ENCODE measurements at places on chromosomes 16 and 17.

DNA sequence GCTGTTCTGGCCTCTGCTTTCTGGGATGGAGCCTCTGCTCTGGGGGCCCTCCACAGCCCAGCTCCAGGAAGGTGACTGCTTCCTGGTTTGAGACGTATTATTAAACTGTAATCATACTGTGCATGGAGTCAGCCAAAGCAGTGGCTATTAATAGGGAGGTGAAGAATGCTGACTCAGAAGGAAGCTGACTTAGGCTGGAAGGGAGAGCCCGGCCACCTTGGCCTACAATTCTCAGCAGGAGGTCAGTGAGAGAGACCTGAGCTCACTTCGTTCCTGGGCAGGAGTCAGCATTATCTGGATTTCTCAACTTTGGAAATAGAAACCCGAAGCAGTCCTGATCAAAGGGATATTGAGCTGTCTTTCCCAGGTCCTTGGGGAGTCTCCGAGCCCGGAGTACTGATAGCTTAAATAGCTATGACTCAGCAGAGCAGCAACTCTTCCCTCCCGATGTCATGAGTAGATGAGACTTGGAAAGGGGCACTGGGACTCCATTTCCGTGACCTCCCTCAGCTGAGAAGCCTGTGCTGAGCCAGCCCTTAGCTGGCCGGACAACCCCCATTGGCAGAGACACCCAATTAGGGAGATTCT is 91.8 kb downstream of the YPEL2 start:
- DNase-seq = no peak

DNA sequence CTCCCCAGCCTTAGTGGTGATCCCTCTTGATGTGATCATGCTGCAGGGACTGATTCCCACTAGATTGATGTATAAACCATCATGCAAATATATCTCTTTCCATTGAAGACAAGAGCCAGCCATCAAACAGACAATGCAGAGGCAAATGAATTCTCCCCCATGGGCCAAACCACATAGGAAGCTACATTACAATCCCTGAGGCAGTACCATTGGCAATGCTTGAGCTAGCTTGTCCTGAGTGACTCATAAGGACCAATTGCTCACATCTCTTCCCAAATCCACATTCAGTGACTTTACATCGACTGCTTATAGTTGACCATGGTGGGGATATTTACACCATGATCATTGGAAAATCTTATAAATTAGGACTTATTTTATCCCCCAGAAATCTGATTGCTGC is 242.2 kb downstream of the SHISA9 start:
- no peak for DNase-seq

- no peak for DNase-seq
Observed at GRCh38 chr16:19520861-19521331, 1.0 kb downstream of the GDE1 start.

DNA sequence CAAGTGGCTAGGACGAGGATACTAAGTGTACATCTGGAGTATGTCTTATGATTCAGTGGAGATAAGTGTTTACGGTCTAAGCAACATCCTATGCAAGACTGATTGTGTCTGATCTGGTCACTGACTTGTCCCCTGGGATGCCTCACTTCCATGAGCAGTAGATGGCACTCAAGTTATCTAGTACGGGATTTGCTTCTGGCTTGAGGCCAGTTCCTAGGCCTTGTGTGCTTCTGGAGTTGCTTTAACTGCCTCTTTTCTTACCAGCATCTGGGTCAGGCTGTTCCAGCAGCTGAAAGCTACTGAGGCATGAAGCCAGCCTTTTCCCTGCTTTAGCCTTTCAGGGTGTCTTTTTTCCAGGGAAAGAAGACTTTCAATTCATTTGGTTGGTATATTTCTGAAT is 23.0 kb downstream of the SUPT6H start:
- DNase-seq = peak; percentile 91

DNA sequence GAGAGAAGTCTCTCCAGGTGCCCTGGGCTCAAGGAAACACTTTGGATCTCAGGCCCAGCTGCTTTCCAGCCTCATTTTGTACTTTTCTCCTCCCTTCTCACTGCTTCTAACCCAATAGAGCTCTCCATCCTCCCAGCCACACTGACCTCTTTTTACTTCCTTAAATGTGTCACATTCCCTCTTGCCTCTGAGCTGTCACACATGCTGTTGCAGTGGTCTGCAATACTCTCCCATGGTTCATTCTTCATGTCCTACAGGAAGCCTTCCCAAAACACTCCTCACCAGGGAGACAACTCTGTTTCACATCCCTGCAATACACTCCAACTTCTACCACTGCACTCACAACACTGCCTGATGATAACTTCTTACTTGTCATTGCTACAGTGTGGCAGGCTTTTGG is 242.1 kb upstream of the DYNLRB2 start:
- DNase-seq = no peak

All from midbrain (tissue), 1 donor.